ENCODE measurements at places on chromosomes 1 and 21.

GRCh38 chr1:239164451-239165180 is 221.8 kb upstream of the CHRM3 start:
- no peak for DNase-seq

GRCh38 chr21:44872323-44872648 is 1.2 kb downstream of the PTTG1IP start:
- no peak for DNase-seq

- DNase-seq: no peak
Measured at GRCh38 chr1:46362158-46362557, 21.6 kb downstream of the NSUN4 start.

GRCh38 chr21:39054066-39054465 is 129.2 kb downstream of the PSMG1 start:
- no peak for DNase-seq

- DNase-seq: no peak
Measured at GRCh38 chr1:63690966-63691700, 82.7 kb upstream of the ROR1 start.

Measured in naive B cell (primary cell).